ENCODE measurements at places on chromosomes 7 and 10.

GRCh38 chr10:5895804-5896203, 5.8 kb downstream of the FBH1 start:
- no peak overlapping the region for H3K4me3 ChIP-seq
- H3K36me3 ChIP-seq, result peaks cover 22% of the 10 kb centered on the region
- no peak for DNase-seq
- no peak overlapping the region for H3K27ac ChIP-seq
- H3K27me3 ChIP-seq, result no peaks in the 10 kb centered on the region

DNA sequence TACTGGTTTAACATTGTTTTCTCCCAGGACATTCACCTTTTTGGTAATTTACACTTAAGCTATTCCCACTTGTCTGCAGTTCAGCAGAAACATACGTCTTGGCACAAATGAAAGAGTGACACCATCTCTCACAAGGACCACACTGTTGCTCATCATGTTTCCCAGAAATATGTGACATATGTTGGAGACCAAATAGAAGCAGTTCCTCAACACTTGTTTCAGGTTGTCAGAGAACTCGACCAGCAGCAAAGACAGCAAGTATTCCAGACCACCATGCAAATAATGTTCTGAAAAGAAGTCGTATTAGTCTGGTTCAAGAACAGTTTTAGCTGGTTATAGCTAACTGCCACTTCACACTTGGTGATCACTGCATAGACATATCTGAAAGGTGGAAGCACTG, 81.3 kb upstream of the KLF6 start:
- DNase-seq, result no peak
- H3K36me3 ChIP-seq, result no peaks in the 10 kb centered on the region
- peaks cover 6% of the 10 kb centered on the region for H3K4me1 ChIP-seq
- no peak overlapping the region for H3K27ac ChIP-seq

GRCh38 chr7:101707587-101707986, 78.5 kb upstream of the MYL10 start:
- no peak for DNase-seq
- peaks cover 11% of the 10 kb centered on the region for H3K27me3 ChIP-seq
- no peaks in the 10 kb centered on the region for H3K4me1 ChIP-seq
- no peaks in the 10 kb centered on the region for H3K36me3 ChIP-seq
- no peak overlapping the region for H3K4me3 ChIP-seq
- H3K27ac ChIP-seq, result no peak overlapping the region

- H3K4me1 ChIP-seq, result no peaks in the 10 kb centered on the region
- no peak overlapping the region for H3K4me3 ChIP-seq
- no peak for DNase-seq
Measured at GRCh38 chr10:78199005-78199725, 165.5 kb downstream of the RPS24 start.

- H3K27me3 ChIP-seq, result no peaks in the 10 kb centered on the region
- no peak for DNase-seq
- H3K36me3 ChIP-seq, result no peaks in the 10 kb centered on the region
- H3K27ac ChIP-seq, result no peak overlapping the region
- H3K4me1 ChIP-seq, result no peaks in the 10 kb centered on the region
Measured at GRCh38 chr10:43683451-43684291, 35.0 kb upstream of the ZNF32 start.

DNA sequence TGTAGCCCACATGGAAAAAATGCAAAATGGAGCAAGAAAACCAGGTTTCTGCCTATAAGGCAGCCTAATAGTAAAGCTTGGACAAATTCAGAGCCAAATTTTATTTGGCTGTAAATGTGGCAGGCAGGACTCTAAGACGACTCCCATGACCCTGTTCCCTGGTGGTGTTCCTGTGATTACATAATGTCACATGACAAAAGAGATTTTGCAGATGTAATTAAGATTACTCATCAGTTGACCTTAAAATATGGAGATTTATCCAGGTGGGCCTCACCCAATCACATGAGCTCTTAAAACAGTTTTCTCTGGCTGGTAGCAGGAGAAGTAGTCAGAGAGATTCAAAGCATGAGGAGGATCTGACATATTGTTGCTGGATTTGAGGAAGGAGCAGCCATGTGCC, 303.1 kb upstream of the IMMP2L start:
- peaks cover 64% of the 10 kb centered on the region for H3K36me3 ChIP-seq
- H3K4me1 ChIP-seq, result no peaks in the 10 kb centered on the region
- DNase-seq, result no peak
- H3K27ac ChIP-seq, result peak overlapping the region; percentile 5

DNA sequence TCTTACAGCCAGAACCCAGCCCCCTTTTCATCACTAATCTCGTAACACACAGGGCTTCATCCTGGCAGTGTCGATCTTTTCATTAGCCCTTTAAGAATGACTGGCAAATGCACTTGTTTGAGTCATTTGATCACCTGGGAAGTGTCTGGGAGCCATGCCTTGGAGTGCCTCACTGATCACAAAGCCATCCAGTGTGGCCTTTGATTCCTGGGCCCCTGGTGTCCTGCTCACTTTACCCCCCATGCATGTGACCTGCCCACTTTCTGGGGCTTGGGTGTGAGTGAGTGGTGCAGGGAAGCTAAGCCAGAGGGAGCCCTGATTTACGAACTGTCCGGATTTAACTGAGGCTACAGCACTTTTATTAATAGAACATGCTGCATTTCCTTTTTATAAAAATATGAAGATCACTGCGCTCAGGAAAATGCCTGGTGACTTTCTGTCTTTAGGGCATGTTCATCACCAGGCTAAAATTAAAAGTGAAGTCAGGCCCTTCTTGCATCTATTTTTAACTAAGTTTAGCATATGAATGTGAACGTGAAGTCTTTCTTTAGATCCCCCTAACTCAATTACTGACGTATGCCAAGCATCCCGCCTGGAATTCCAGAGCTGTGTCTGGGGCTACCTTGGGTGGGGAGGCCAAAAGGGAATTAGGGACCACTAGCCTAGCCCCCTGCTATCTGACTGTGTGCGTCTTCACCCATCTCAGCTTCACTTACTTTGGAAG, 23.6 kb downstream of the RBM20 start:
- no peak overlapping the region for H3K27ac ChIP-seq
- no peak for DNase-seq
- H3K4me3 ChIP-seq, result no peak overlapping the region
- H3K36me3 ChIP-seq, result no peaks in the 10 kb centered on the region
- H3K27me3 ChIP-seq, result peaks cover 28% of the 10 kb centered on the region

DNA sequence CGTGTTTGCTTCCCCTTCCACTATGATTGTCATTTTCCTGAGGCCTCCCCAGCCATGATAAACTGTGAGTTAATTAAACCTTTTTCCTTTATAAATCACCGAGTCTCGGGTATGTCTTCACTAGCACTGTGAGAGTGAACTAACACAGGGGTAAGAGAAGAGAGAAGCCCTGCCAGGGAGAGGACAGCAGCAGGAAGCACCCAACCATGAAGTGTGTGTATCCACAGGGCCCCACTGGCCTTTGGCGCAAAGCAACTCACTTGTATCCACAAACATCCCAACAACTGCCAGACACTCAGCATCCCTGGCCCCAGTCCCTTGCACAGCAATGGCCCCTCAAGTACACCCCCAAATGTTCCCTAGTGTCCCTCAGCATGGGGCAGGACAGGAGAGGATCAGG, 115.1 kb downstream of the MAD1L1 start:
- DNase-seq, result no peak
- H3K4me3 ChIP-seq, result no peak overlapping the region
- no peak overlapping the region for H3K27ac ChIP-seq
- peaks cover 5% of the 10 kb centered on the region for H3K36me3 ChIP-seq
- no peaks in the 10 kb centered on the region for H3K27me3 ChIP-seq
- peaks cover 26% of the 10 kb centered on the region for H3K4me1 ChIP-seq

GRCh38 chr7:135368416-135369186, 135.0 kb downstream of the STRA8 start:
- H3K4me3 ChIP-seq, result no peak overlapping the region
- H3K27me3 ChIP-seq, result no peaks in the 10 kb centered on the region
- no peak overlapping the region for H3K27ac ChIP-seq
- DNase-seq, result no peak
- no peaks in the 10 kb centered on the region for H3K4me1 ChIP-seq
- no peaks in the 10 kb centered on the region for H3K36me3 ChIP-seq

DNA sequence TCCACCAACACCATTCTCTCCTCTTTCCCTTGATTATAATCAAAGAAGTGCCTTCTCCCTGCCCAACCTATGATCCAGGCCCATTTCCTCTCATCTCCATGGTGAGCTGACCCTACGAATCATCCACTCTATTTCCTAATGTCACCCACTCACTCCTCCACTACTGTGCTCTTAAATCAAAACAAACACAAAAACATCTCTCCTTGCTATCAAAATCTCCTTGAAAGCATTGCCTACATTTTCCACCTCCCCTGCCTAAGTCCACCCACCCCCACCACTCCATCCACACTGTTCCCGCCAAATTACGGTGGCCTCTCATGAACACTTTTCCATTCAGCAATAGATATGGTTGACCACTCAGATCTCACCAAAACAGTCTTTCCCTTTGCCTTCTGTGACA, 5.3 kb downstream of the DYDC1 start:
- H3K36me3 ChIP-seq, result no peaks in the 10 kb centered on the region
- peaks cover 15% of the 10 kb centered on the region for H3K27me3 ChIP-seq
- DNase-seq, result no peak

DNA sequence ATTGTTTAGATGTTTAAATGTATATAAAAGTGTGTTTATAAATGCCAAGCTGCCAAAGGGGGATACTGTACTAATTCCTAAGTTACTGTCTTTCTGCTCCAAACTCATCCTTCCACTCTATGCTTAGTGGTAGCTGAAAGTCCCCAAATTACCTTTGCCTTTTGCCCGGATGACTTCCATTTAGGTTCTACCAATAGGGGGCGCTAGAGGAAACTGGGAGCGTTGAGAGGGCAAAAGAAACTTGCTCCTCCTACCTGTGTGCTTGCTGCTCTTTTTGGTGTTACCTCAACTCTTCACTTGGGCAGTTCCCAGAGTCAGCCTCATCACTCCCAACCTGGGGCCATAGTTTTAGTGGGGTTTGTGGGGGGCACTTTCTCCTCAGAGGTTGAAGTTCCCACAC, 5.9 kb upstream of the OR2A25 start:
- H3K27ac ChIP-seq, result no peak overlapping the region
- no peaks in the 10 kb centered on the region for H3K36me3 ChIP-seq
- no peak for DNase-seq
- no peaks in the 10 kb centered on the region for H3K27me3 ChIP-seq

- no peak overlapping the region for H3K4me3 ChIP-seq
- H3K27me3 ChIP-seq, result no peaks in the 10 kb centered on the region
- peaks cover 21% of the 10 kb centered on the region for H3K36me3 ChIP-seq
- peaks cover 88% of the 10 kb centered on the region for H3K4me1 ChIP-seq
- peak overlapping the region; percentile 49 for H3K27ac ChIP-seq
Measured at GRCh38 chr10:80492848-80493521, 38.9 kb downstream of the TSPAN14 start.

DNA sequence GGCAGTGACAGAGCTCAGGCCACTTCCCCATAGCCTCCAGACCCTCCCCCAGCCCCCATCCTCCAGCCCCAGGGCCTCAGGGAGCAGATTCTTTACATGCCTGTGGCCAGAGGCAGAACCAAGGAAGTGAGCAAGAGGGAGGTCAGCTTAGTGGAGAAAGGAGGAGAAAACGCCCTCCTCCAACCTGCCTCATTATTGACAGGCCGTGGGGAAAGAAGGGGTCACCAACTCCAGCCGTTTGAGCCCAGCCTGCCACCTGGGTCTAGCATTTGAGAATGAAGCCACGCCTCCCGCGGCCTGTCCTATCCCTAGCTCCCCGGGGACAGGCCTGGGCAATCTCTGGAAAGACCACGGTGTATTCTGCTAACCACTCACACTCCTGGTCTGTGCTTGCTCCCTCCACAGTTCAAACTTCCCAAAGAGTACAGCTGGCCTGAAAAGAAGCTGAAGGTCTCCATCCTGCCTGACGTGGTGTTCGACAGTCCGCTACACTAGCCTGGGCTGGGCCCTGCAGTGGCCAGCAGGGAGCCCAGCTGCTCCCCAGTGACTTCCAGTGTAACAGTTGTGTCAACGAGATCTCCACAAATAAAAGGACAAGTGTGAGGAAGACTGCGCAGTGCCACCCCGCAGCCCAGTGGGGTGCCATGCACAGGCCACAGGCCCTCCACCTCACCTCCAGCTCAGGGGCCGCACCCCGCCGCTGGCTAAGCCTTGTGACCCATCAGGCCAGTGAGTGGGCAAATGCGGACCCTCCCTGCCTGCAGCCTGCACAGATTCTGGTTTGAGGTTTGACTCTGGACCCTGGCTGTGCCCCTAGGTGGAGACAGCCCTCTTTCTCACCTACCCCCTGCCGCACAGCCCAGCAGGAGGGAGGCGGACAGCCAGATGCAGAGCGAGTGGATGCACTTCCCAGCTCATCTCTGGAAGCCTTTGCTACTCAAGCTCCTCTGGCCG, 14.3 kb upstream of the TRIM8 start:
- peaks cover 77% of the 10 kb centered on the region for H3K4me1 ChIP-seq
- peaks cover 7% of the 10 kb centered on the region for H3K36me3 ChIP-seq
- no peaks in the 10 kb centered on the region for H3K27me3 ChIP-seq
- peak overlapping the region; percentile 88 for H3K27ac ChIP-seq
- no peak overlapping the region for H3K4me3 ChIP-seq

DNA sequence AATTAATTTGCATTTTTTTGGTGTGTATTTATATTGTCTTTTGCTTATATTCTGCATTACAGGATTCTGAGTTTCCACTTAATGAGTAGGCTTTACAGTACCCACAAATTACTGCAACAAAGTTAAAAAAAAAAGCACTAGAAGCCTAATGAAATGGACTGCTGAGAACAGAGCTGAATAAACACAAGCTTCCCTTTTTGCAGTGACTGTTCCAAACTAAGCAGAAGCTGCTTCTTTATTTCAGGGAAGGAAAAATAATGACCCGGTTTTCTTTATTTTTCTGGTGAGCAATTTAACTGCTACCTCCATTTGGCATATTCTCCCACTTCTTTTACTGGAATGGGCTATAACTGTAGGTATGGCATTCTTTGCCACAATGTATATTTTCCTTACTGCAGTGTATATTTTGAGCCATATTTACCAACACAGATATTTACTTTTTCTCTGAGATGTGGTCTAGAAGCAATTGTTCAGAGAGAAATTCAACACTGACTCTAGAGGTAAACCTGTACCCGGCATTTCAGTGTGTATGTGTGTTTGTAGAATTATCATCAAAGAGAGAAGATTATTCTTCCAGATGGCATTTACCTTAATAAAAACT, 56.9 kb downstream of the HDAC9 start:
- no peaks in the 10 kb centered on the region for H3K36me3 ChIP-seq
- no peaks in the 10 kb centered on the region for H3K4me1 ChIP-seq
- H3K27ac ChIP-seq, result no peak overlapping the region
- H3K27me3 ChIP-seq, result no peaks in the 10 kb centered on the region
- no peak overlapping the region for H3K4me3 ChIP-seq

All from upper lobe of right lung (tissue), 1 donor.